Dermis blood vessel endothelial cell (primary cell): ENCODE measurements at places on chromosomes 3 and 15. TPM values are rescaled to one million over a fixed set of nuclear protein-coding genes. Genes with fewer than 3 reads are reported as not detected.
A peak's percentile ranks its signal among the peaks of the same experiment; 100 is the strongest.

- no peak for DNase-seq
Measured at GRCh38 chr3:106756901-106757300, 620.3 kb upstream of the CCDC54 start.

DNA sequence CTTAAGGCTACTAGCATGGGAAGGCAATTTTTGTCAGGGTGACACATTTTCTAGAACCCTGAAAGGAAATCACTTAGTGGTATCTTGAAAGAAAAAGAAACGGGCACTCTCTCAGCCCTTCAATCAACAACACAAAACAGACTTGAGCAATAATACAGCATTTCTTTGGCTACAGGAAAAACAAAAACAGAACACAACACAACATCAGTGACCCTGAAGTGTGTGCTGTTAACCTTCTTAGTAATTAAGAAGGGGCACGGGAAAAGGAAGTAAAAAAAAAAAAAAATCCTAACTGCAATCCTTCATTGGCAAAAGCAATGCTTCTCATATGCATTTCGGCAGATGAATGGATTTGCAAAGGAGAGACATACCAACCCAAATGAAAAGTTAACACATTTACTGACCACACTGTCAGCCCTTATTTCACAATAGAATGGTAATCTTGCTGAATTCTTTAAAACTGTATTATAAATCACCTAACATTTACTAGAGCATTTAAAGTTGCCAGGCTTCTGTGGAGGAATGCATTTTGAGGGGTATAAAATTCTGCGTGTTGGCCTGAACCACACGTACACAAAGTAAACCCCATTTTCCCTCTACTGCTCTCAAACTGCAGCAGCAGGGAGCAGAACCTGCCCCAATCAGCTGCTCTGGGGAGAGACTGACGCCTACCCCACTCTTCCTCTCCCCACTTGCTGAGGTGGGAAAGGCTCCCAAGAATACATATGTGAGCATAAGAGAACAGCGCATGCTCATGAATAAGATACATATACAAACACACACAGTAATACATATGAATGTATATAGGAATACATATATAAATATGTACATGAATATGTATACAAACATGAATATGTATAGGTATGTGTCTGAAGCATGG, 198.5 kb downstream of the FOXP1 start:
- DNase-seq: no peak

GRCh38 chr3:171384101-171384891, 75.9 kb downstream of the TNIK start:
- no peak for DNase-seq

GRCh38 chr3:115042351-115042750, 104.7 kb downstream of the ZBTB20 start:
- DNase-seq: no peak

DNA sequence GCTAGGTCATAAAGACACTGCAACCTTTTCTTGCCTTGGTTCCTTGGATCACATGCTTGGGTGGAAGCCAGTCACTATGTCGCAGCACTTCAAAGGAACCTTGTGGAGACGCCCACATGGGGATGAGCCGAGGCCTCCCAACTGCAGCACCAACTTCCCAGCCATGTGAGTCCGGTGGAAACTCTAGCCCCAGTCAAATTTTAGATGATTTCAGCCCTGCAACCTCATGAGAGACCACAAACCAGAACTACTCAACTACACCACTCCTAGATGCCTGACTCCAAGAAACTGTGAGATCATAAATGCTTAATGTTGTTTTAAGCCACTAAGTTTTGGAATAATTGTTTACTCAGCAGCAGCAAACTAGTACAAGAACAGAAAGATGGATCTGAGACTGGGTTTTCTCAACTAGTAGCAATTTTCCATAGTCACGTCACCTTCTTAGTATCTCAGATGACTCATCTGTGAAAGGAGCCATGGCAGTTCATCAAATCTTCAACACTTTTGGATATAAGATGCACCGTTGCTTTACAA, 86.5 kb downstream of the MB21D2 start:
- no peak for DNase-seq

- DNase-seq: peak; percentile 67
Measured at GRCh38 chr3:99846477-99847160, 29.0 kb downstream of the CMSS1 start.

Gene CYP1A1
- total RNA-seq: 37.6 and 89.4 TPM in 2 replicates

Gene ANAPC13
- 80.8 and 87.0 TPM in 2 replicates for total RNA-seq

Gene ECE2
- not detected in 2 replicates for total RNA-seq

Gene CDC25A
- total RNA-seq: 15.1 and 21.6 TPM in 2 replicates
